ENCODE measurements at places on chromosomes 6 and 20. TPM values are rescaled to one million over a fixed set of nuclear protein-coding genes. Genes with fewer than 3 reads are reported as not detected.

The DUSP15 gene
- 2.5 TPM for polyA plus RNA-seq

The MCCD1 gene
- not detected for polyA plus RNA-seq

The FOXF2 gene
- polyA plus RNA-seq = 0.23 TPM

The SESN1 gene
- polyA plus RNA-seq = 19.2 TPM

The SCRT2 gene
- 0.63 TPM for polyA plus RNA-seq

The PPP1R16B gene
- polyA plus RNA-seq = 1.1 TPM

The WFDC12 gene
- polyA plus RNA-seq = not detected

The GJA10 gene
- not detected for polyA plus RNA-seq

The ZGPAT gene
- polyA plus RNA-seq = 42.6 TPM

The OR2H2 gene
- not detected for polyA plus RNA-seq

The PREX1 gene
- polyA plus RNA-seq = 6.9 TPM

The MLIP gene
- polyA plus RNA-seq = 0.84 TPM

The DNMT3B gene
- polyA plus RNA-seq = 2.4 TPM

The CALHM4 gene
- polyA plus RNA-seq = not detected

The MYL9 gene
- 122 TPM for polyA plus RNA-seq

The SLC4A11 gene
- 0.87 TPM for polyA plus RNA-seq

The FAM217A gene
- 1.2 TPM for polyA plus RNA-seq

Data from pancreas (tissue), 10 donors.